ENCODE measurements at places on chromosomes 2 and 18.

DNA sequence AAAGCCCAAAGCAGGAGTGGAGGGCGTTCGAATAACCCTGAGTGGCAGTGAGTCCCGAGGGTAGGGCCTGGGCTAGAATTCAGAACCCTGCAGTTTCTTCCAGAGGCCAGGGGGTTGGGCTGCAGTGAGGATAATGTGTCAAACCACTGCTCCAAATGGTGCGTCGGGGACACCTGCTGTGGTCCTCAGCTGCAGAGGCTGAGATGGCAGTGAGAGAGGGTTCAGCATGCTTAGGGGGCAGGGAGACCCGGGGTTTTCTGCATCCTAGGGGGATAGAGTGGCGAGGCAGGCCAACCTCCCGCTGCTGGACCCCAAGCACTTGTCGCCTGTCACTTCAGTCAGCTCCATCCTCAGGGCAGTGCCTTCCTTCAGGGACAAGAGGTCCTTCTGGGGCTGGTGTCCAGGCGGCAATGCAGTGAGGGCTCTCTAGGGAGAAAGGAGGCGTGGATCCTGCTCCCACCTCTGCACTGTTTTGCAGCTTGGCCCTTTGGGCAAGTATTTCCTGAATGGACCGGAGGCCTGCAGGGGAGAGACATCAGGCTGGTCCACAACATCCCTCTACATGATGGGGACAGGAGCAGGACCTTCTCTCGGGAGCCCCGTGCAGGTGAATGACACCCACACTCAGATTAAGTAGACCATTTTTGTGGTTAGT lies 8.4 kb upstream of the NTSR2 start:
- DNase-seq, result no peak

GRCh38 chr2:66461664-66462500 lies 27.0 kb downstream of the MEIS1 start:
- DNase-seq, result no peak

- no peak for DNase-seq
These were observed 122.8 kb downstream of the NRP2 start for GRCh38 chr2:205805136-205805535.

DNA sequence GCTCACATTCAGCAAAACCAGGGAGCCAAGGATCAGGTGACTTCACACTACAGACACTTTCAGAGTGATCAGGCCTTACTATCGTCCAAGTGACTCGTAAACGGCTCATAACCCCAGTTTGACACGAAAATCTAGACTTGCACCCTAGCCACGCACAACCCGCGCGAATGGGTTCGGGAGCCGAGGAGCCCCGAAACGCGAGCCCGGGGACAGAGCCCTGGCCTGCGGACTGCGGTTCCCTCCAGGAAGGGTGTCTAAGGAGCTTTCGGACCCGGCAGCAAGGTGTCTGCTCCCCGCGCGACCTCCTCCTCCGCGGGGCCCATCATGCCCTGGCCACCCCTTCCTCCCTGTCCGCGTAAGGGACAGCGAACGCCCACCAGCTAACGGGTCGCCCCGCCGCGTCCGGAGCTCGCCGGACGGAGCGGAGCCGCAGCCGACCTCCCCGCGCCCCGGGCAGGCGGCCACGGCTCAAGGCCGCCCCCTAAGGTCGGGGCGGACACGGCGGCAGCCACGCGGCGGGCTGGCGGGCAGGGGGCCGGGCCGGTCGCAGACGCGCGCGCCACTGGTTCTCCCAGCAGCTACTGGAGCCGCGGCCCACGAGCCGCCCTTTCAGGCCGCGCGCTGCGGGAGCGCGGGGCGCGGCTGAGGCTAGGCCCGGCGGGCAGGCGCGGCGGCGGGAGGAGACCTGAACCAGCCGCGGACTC lies 575 bp downstream of the ATL2 start:
- peak; percentile 75 for DNase-seq

GRCh38 chr2:179788104-179788503 lies 73.3 kb downstream of the ZNF385B start:
- DNase-seq, result no peak

GRCh38 chr2:871175-871727 lies 79.4 kb upstream of the SNTG2 start:
- DNase-seq, result no peak

GRCh38 chr2:132479155-132479554 lies 62.5 kb downstream of the GPR39 start:
- no peak for DNase-seq

DNA sequence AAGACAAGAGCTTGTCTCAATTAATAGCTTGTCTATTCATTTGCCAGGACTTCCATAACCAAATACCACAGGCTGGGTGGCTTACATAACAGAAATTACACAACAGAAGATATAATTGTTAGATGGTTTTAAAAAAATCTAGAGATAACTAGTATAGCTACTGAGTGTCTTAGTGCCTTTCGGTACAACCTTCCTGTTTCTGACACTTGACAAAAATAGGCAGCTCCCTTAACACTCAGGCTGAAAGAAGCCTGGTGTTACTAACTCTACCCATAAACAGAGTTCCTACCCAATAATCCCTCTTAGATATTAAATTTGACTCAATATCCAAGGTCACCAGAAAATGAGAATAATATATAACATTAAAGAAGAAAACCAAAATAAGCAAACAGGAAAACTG lies 129.7 kb downstream of the BARD1 start:
- no peak for DNase-seq

- DNase-seq, result no peak
These were observed 6.4 kb downstream of the TWIST2 start for GRCh38 chr2:238854246-238854645.

- no peak for DNase-seq
These were observed 120.6 kb downstream of the PIGN start for GRCh38 chr18:62066102-62066818.

- no peak for DNase-seq
These were observed 19.6 kb downstream of the DSC1 start for GRCh38 chr18:31143025-31143424.

DNA sequence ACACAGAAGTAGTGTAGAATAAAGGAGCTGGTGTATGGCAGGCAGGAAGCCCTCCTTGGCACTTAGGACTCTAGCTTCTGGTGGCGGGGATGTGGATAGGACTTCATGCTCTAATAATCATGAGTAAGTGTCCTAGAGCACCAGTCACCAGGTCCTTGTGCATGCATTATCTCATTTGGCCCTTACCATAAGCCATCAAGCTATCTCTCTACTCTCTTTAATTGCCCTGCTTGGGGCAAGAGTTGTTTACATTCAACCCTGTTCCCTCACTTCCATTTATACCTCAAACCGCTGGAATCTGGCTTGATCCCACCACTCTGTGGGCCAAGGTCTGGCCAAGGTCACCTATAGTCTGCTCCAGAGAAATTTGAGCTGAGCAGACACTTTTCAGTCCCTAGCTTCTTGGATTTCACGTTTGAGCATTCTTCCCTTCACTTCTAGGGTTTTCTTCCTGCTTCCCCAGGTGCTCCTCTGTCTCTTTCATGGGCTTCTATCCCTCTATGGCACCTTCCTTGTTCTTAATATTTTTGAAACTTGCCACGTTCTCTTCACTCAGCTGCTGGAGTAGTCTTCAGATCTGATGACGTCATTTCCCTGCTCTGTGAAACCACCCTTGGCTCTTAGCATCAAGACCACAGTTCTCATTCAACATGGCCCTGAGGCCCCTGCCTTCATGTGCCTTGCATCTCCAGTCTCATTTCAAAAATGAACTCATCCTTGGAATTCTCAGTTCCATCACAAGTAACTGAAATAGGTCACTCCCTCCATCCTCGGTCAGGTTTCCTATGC lies 94.9 kb upstream of the GATA6 start:
- no peak for DNase-seq

DNA sequence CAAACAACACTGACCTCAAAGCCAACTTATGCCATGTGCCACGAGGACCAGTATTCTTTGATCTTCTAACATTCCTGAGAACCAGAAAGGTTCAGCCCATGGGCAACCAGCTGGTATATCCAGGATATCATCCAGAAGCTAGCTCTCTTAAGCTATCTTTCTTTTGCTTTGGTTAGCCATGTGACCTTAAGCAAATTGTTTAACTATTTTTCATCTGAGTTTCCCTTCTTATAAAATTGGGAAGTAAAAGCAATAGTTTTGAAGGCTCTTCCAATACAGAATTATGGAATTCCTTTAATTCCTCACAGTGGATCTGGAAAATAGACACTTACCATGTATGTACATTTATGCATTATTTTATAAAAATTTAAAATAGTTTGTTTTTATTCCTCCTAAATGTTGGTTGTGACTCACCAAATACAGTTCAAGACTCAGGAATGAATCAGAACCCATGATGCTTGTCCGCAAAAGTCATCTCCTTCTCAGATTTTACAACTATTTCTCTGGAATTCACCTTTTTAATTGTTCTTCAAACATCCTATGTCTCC lies 435.7 kb downstream of the ZEB2 start:
- no peak for DNase-seq

DNA sequence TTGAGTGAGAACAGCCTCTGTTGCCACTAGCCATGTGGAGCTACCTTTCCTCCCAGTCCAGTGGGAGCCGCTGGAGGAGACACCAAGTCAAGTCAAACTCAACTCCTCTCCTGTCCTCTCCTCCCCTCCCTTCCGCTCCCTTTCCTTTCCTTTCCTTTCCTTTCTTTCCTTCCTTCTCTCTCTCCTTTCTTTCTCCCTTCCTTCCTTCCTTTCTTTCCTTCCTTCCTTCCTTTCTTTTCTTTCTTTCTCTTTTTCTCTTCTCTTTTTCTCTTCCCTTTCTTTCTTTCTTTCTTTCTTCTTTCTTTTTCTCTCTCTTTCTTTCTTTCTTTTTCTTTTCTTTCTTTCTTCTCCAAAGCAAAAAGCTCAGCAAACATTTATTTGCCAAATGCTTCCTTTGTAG lies 44.5 kb downstream of the THNSL2 start:
- no peak for DNase-seq

DNA sequence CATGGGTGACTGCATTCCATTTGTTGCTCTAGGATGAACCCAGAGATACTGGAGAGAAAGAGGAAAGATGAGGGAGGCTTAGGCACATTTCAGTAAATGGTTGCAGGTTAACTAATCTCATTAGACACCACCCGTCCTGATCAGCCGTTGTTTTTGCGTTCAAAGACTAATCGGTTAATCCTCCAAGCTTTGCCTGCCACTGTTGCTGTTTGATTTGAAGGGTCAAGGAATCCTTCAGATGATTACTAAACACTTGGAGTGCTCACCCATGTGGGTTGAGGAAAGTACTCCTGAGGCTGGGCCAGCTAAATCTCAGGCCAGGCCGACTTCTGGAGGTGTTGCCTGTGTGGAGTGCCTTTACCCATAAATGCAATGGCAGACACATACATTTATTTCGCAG lies 8.6 kb downstream of the SH3RF3 start:
- DNase-seq, result no peak

DNA sequence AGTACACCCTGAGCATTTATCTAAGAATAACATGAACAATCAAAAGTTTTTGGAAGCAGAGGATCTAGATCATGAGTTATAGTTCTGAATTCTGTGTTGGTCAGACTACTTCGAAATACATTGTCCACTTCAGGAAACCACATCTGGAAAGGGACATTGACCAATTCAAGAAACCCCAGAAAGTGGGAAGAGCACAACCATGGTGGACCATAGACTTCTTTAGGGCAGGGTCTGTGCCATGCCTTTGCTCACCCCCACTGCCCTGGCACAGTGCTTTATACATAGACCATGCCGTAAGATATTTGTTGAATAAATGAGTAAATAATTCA lies 44.3 kb upstream of the CYP1B1 start:
- DNase-seq, result no peak

GRCh38 chr2:224379986-224380385 lies 21.9 kb downstream of the FAM124B start:
- no peak for DNase-seq

- DNase-seq, result peak; percentile 88
These were observed 165.9 kb upstream of the ID2 start for GRCh38 chr2:8515864-8516533.

DNA sequence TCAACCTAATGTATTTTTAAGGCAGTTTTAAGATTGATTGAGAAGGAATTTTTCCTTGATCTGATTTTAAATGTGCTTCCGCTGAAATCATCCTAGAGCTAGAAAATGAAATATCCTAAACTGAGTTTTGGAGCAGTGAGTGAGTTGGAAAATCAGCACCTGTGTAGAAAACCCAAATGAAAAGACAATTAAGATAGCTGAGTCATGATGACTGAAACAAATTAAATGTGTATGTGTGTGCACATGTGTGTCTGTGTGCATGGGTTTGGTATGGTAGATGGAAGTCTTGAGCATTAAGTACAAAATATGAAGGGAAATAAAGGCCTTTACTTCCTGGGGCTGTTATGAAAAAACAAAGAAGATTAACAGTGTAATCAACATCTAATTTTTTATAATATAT lies 394.6 kb upstream of the MAP2 start:
- DNase-seq, result no peak

DNA sequence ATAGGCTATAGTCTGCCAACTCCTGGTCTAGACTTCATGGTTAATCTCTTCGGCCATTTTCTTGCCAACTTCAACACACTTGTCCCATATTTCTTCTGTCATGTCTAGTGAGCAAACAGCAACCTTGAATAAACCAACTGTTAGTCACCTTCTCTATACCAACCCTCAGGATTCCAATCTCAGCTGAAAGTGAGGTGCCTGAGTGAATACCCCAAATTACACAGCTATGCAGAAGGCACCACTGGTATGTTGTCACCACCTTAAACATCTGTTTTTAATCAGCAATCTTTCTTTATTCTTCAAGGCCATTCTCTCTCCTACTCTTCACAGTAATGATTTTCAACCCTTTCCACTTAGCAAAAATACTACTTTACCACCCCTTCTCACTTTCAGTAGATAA lies 39.3 kb downstream of the THOC1 start:
- DNase-seq, result no peak

DNA sequence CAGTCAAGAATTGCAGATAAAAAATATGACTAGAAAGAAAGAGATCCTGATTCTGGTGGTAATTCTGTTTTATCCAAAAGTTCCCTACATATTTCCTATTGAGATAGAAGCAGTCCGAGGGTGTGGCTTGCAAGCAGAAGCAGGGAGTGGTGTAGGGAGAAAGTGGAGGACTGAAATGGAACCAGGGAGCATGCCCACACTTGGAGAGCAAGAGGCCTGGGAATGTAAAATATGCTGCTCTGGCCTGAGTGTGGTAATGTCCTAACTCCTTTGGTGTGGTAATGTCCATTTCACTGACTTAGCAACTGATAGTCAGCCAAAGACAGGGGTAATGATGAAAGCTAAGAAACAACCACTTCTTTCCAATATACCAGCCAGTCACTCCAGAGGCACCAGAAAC lies 30.1 kb upstream of the FMNL2 start:
- no peak for DNase-seq

Data from NCI-H2081 (cell line).